Activated CD4-positive, alpha-beta memory T cell treated with anti-CD3 and anti-CD28 coated beads for 36 hours (primary cell): ENCODE measurements at places on chromosomes 4 and X.

DNA sequence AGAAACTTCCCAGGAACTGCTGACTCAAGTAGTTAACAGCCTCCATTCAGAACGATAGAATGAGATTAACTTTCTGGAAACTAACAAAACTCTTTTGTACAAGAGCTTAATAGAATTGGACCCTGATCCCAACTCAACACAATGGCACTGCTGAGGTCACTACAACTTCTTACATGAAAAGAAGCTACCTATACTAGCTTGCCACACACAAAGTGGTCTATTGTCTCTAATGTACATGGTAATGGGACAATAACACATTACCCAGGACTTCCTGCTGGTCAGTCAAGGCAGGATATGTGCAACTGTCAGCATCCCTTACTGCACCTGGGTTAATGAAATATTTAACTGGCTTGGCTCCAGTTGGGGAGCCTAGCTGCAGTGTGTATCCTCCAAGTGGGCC is 56.2 kb downstream of the BRCC3 start:
- no peak for DNase-seq

DNA sequence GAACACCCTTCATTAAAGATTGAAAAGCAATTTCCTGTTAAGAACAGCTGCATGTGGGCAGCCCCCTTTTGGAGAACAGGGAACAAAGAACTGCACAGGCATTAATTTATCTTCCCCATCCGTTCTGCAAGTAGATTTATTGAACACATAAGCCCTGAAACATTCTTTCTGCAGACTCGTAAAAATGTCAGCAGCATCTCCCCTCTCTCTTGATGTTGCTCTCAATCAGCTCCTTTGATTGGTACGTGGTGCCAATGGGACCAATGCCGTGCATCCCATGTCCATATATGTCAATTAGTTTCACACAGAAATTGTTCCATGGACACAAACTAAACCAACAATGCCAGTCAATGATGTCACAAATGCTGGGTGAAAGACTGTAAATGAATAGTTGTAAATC is 228.5 kb upstream of the RASGEF1B start:
- DNase-seq, result no peak

GRCh38 chr4:140097572-140097971 is 56.4 kb downstream of the MAML3 start:
- no peak for DNase-seq

- no peak for DNase-seq
Observed at GRCh38 chr4:15914736-15915135, 23.8 kb downstream of the FGFBP1 start.

DNA sequence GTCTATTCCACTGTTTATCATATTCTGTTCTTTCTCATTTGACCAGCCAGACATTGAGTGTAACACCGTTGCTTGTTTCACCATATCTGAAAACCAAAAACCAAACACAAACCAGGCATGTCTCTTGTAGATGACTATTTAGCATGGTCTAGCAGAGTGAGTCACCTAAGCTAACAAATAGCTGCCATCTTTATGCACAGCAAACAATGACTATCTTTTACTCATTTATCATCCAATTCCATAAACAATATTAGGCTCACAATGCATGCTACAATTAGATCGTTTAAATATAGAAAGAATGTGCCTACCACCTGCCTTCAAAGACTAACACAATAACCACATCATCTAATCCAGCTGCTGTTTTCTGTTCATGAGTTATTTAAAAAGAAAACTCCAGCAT is 495.4 kb downstream of the PCDH19 start:
- no peak for DNase-seq

- no peak for DNase-seq
Observed at GRCh38 chr4:145773581-145774234, 93.8 kb downstream of the C4orf51 start.

- DNase-seq, result no peak
Observed at GRCh38 chr4:135485371-135485770, 1283.8 kb upstream of the PABPC4L start.

DNA sequence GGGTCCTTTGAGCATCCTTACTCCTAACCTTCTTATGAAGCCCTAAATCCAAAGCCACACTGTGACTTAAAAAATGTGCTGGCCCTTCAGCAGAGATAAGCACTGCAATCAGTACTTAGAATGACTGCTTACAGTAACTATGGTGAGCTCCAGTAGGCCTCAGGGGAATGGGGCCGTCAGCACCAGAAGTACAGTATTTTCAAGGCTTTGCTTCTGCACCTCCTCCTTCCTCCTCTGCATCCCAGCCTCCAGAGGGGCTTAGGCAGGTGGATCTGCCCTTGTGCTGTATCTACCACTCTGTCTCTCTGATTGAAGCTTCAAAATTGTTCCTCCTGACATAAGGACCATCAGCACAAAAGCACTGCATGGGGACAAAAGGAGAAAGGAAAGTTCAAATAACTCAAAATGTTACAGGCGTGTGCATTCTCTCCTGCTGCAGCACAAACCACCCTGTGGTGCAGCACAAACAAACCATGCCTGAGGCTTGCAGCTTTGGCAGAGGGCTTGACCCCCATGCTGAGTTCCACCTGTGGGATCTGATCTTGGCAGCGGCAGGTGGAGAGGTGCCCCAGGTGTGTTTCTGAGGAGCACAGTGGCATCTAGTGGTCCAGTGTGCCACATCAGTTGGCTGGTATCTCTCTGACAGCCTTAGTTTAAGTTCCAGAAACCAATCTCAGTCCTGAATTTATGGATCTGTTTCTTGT is 164.7 kb downstream of the SOWAHB start:
- no peak for DNase-seq

DNA sequence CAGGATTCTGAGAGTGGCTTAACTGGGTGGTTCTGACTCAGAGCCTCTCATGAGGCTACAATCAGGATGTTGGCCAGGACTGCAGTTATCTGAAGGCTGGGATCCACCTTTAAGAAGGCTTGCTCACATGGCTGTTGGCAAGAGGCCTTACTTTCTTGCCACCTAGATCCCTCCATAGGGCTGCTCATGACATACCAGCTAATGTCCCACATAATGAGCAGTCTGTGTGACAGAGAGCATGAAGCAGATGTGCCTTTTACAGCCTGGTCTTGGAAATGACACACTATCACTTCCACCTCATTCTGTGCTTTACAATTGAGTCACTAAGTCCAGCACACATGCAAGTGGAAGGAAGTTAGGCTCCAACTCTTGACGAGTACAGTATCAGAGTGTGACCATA is 4.3 kb upstream of the RBM3 start:
- peak; percentile 53 for DNase-seq

GRCh38 chr4:82898322-82899243 is 2.0 kb upstream of the THAP9 start:
- DNase-seq, result no peak

DNA sequence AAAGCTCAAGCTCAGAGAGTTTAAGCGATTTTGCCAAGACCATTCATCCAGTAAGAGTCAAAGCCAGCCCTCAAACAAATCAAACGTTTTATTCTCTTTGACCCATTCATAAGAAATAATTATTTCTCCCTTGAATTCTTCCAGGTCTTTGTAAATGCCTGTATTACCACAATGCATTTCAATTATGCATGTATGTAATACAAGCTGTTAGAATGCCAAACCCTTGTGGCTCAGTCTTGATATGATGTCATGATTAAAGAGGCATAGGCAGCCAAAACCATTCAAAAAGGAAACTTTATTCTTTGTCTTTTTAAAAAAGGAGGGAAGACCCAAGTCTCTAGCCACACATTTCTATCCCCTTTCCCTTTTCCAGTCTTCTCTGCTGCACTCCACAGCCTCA is 56.5 kb upstream of the PGM2 start:
- DNase-seq, result no peak

DNA sequence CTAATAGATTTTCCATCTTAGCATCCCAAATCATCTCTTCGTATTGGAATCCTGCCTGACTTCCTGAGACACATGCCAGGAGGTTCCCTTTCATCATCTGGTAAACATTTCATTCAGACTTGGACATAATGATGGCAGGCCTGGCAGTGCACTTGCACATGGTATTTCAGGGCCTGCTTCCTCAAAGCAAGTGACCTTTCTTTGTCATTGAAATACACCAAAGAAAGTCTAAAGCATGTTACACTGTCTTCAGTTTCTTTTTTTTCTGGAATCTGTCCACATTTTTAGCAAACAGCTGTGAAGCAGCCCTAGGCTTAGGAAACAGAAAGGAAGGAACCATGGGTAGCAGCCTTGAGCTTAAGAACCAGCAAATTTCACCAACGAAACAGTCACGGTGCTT is 205.9 kb upstream of the VCX start:
- DNase-seq, result no peak
